ENCODE measurements at places on chromosomes 6 and 20. TPM values are rescaled to one million over a fixed set of nuclear protein-coding genes. Genes with fewer than 3 reads are reported as not detected.

- DNase-seq, result no peak
Observed at GRCh38 chr6:92289831-92290230, 1129.5 kb downstream of the EPHA7 start.

DNA sequence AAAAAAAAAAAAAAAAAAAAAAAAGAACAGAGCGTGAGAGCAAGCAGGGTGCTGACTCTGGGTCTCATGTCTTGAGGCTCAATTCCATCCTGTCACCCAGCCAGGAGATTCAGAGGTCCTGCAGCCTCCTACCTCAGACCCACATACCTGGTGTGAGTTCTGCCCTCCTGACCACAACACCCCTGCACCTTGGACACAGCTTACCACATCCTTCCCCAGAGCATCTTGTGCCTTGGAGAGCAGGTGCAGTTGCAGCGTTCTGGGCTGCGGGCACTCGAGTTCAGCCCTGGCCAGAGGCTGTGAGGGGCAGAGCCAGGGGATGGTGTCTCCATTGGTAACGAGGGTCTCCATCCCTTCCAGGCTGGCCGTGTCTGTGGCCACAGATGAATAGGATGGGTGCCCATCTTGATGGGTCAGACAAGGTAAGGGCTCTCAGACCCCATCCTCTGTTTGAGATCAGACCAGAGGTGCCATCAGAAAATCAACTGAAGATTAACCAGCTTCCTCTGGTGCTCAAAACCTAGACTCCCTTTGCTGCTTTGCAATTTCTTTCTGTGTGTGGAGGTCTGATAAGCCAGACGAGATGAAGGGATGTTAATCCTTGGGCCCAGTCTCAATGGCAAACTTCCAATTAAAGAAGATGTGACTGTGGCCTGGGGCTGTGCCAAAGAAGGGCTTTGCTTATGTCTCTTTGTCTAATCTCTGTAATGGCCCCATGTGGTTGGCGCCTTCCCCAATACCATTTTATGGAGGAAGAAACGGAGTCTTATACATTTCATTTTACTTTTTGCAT is 14.7 kb upstream of the ZNF831 start:
- DNase-seq, result no peak

The LIN28B gene
- polyA plus RNA-seq, result not detected

The OPN5 gene
- polyA plus RNA-seq, result 0.11 TPM

The HTR1B gene
- polyA plus RNA-seq, result not detected

- no peak for DNase-seq
Observed at GRCh38 chr6:120945905-120946594, 388.2 kb downstream of the TBC1D32 start.

DNA sequence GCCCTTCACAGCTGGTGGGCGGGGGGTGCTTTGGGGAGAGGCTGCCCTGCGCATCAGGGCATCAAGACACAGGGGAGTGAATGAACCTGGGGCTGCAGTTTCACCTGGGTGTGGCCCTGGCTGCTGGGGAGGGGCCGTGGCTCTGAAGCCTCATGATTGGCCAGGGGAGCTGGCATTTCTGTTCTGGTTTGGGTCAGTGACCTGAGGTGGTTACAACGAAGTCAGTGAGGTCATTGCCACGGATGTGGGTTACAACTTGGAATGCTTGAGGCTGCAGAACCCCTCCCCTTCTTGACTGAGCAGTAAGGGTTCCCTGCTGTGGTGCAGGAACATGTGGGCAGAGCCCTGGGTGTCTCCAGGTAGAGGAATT is 3.0 kb downstream of the TCEA2 start:
- DNase-seq, result no peak

- DNase-seq, result no peak
Observed at GRCh38 chr6:23414051-23414445, 712.0 kb upstream of the NRSN1 start.

DNA sequence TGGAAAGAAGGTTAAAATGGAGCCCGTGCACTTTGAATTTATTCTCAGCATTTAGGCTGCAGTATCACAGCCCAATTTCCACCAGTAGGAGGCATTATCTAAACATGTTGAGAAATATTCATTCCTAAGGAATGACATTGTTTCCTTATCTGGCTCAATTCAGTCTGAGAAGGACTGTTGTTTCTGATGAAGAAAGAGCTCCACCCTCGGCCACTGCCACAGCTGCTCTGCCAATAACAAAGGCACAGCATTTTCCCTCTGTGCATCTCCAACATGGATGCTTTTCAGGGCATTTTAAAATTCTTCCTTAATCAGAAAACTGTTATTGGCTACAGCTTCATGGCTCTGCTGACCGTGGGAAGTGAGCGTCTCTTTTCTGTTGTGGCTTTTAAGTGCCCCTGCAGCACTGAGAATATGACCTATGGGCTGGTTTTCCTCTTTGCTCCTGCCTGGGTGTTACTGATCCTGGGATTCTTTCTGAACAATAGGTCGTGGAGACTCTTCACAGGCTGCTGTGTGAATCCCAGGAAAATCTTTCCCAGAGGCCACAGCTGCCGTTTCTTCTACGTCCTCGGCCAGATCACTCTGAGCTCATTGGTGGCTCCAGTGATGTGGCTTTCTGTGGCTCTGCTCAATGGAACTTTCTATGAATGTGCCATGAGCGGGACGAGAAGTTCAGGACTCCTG is at the start of gene CALHM5:
CALHM5 (plus strand) TSS at position 216 of the 687 bp plus-strand sequence; CDS start at position 274, 58 bp downstream.
- DNase-seq, result peak; percentile 65

GRCh38 chr6:108726726-108727339 is 121.4 kb upstream of the ARMC2 start:
- DNase-seq, result no peak

DNA sequence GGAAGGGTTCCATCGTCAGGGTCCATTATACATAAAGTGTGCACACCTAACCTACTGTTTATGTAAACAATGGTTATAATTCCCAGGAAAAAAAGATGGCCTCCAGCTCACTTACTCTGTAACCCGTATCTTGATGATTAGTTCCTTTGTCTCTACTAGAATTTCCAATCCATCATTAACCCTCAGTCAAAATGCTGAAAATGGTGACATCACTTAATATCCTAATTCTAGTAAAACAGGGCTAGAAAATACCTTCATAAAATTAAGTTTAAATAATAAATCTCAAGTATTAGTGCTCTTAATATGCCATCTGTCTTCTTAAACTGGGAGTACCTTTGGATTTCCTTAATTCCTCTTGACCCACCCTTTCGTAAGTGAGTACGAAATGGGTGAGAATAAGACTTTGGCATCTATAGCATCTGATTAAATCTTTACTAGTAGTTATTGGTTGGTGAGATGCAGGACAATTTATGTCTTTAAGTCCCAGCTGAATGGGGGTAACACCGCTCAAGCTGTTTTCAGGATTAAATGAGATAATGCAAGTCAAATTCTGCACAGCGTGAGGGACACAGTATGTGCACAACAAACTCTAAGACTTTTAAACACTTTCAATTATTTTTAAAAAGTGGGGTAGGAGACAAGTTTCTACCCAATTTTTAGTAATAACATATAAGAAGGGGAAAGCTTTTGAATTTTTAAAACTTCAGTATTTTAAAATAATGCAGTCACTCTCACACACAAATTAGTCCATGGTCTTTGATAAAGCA is 1.6 kb downstream of the HMGN3 start:
- DNase-seq, result no peak

DNA sequence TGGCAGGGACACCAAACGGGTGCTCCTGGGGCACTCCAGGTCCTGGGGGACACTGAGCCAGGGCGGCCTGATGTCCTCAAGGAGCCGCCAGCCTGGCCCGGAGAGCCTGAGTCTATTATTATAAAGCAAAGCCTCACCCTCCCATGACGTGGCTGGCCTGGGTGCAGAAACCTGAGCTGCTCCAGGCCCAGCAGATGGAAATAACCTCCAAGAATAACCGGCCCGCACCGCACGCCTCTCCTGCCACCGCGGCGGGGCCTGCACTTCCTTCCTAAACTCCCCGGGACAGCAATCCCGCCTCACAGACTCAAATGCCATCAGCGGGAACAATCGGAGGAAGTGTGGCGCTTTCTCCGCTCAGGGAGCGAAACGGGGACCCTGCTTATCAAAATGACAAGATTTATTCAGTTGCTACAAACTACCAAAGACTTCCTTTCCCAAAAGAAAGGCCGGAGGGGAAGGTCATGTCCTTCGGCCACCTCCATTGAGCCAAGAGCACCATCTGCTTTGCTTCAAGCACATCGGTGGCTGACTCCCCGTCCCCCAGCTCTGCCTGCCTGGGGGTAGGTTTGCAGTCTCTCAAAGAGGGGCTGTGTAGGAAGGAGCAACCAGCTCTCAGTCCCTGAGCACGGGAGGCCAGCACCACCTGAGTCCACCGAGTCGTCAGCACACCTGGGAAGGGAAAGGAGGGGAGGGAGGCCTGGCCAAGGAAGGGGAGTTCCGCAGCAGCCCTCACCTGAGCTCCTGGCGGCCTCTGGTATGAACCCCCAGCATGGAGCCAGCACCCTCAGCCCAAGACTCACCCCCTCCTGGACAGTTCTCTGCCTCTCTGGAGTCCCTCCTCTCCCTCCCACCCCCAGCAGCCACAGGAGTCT is 78.6 kb upstream of the QKI start:
- peak; percentile 91 for DNase-seq

The EEF1A1 gene
- polyA plus RNA-seq, result 4,205 TPM

GRCh38 chr20:35952480-35953386 is 1.6 kb downstream of the SCAND1 start:
- no peak for DNase-seq

- no peak for DNase-seq
Observed at GRCh38 chr6:140850438-140850837, 1282.3 kb upstream of the GJE1 start.

GRCh38 chr6:15462717-15463525 is 199.9 kb downstream of the DTNBP1 start:
- no peak for DNase-seq

The ATAT1 gene
- polyA plus RNA-seq, result 2.7 TPM

All from heart left ventricle (tissue), 16 donors.